ENCODE measurements at places on chromosomes 16 and 17. TPM values are rescaled to one million over a fixed set of nuclear protein-coding genes. Genes with fewer than 3 reads are reported as not detected.

The IL4R gene
- polyA plus RNA-seq: 10.0 TPM

The ABCC12 gene
- polyA plus RNA-seq: 0.01 TPM

The SLC12A3 gene
- not detected for polyA plus RNA-seq

The PPP1R27 gene
- polyA plus RNA-seq: not detected

The SOST gene
- polyA plus RNA-seq: 0.03 TPM

The NXPH3 gene
- polyA plus RNA-seq: 2.3 TPM

The KRTAP16-1 gene
- polyA plus RNA-seq: not detected

The CD19 gene
- polyA plus RNA-seq: not detected

The LRRC37A gene
- 1.8 TPM for polyA plus RNA-seq

The KRT12 gene
- polyA plus RNA-seq: not detected

The TK2 gene
- polyA plus RNA-seq: 13.6 TPM

The CLUH gene
- 123 TPM for polyA plus RNA-seq

The SMYD4 gene
- polyA plus RNA-seq: 4.6 TPM

The PRAC2 gene
- polyA plus RNA-seq: not detected

The DNAH3 gene
- polyA plus RNA-seq: 1.0 TPM

The NDUFAB1 gene
- polyA plus RNA-seq: 211 TPM

The MYH13 gene
- not detected for polyA plus RNA-seq

The SLC47A1 gene
- polyA plus RNA-seq: 0.62 TPM

The CLEC18B gene
- polyA plus RNA-seq: 0.29 TPM

The CCL18 gene
- polyA plus RNA-seq: 0.97 TPM

The SYT17 gene
- 0.41 TPM for polyA plus RNA-seq

The ALG1 gene
- polyA plus RNA-seq: 8.6 TPM

The MRPS7 gene
- 98.9 TPM for polyA plus RNA-seq

The CACNG3 gene
- polyA plus RNA-seq: not detected

The PRCD gene
- polyA plus RNA-seq: 3.7 TPM

The CFAP97D1 gene
- not detected for polyA plus RNA-seq

The LPO gene
- polyA plus RNA-seq: not detected

The TP53TG3F gene
- polyA plus RNA-seq: not detected

The IRX3 gene
- polyA plus RNA-seq: 40.5 TPM

The PPL gene
- 6.4 TPM for polyA plus RNA-seq

The TM4SF5 gene
- not detected for polyA plus RNA-seq

The FSCN2 gene
- polyA plus RNA-seq: 0.95 TPM

The KRT40 gene
- polyA plus RNA-seq: not detected

The ATP2C2 gene
- polyA plus RNA-seq: not detected

The MPP3 gene
- 41.0 TPM for polyA plus RNA-seq

The CCL5 gene
- 1.8 TPM for polyA plus RNA-seq

The CCDC200 gene
- polyA plus RNA-seq: not detected

The QPRT gene
- polyA plus RNA-seq: 3.8 TPM

The TMC6 gene
- 86.0 TPM for polyA plus RNA-seq

The SLFN12L gene
- polyA plus RNA-seq: 0.06 TPM

The NDRG4 gene
- 507 TPM for polyA plus RNA-seq

The CCL14 gene
- 77.3 TPM for polyA plus RNA-seq

The CMTM4 gene
- polyA plus RNA-seq: 4.5 TPM

The UNC13D gene
- 3.0 TPM for polyA plus RNA-seq

The ALOX12 gene
- polyA plus RNA-seq: not detected

The KCNJ2 gene
- 3.0 TPM for polyA plus RNA-seq

The USP10 gene
- 17.5 TPM for polyA plus RNA-seq

The EIF3C gene
- polyA plus RNA-seq: 1,102 TPM

The C1QL1 gene
- 2.2 TPM for polyA plus RNA-seq

The KRTAP4-3 gene
- not detected for polyA plus RNA-seq

The AATK gene
- 6.5 TPM for polyA plus RNA-seq

The CPHXL2 gene
- not detected for polyA plus RNA-seq

The TCAP gene
- 2,624 TPM for polyA plus RNA-seq

The CASKIN1 gene
- 0.33 TPM for polyA plus RNA-seq

The SLC4A1 gene
- not detected for polyA plus RNA-seq

Measured in heart right ventricle (tissue), 16 donors.